Tongue (tissue), 3 donors: ENCODE measurements at places on chromosomes 3 and 15. TPM values are rescaled to one million over a fixed set of nuclear protein-coding genes. Genes with fewer than 3 reads are reported as not detected.
A peak's percentile ranks its signal among the peaks of the same experiment; 100 is the strongest.

GRCh38 chr15:85094685-85095084, 113.0 kb downstream of the PDE8A start:
- no peak for DNase-seq

DNA sequence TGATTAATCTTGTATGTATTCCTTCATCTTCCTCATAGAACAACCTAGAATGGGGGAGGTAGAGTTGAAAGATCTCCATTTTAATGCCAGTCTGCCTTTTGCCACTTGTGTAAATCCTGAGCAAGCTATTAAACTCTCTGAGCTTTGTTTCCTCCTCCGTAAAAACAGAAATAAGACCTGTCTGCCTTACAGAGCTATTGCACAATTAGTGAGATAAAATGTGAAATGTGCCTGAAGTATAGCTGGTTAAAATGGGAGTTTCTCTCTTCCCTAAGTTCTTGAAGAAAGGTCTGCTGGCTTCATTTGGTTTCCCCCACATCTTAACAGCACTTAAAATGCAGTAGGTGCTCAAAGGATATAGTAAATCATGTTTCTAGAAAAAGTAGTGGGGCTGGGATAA, 19.0 kb downstream of the ALDH1A2 start:
- no peak for DNase-seq

DNA sequence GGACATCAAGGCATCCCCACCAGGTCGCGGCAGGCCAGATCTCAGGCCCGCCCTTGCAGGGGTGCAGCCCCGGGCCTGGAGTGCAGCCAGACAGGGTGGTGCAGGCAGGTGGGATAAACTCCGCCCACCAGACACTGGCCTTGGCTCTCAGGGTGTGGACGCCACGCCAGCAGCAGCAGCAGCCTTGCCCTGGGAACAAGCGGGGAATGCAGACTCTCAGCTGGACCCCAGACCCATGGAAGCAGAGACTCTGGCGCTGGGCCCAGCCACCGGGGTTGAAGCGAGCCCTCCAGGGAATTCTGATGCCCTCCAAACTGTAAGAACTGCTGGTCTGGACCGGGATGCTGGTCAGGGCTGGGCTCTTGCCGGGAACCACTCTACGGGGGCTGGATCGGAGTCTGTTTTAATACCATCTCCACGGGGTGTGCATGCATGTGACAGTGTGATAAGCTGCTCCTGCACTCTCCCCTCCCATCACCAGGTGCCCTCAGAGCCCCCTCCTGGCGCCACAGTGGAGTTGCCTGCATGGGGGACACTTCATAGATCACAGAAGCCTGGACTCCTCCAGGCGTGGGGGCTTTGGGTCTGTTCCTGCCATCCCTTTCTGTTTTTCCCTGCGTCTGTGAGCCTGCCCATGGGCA, 142.7 kb downstream of the NSMCE3 start:
- DNase-seq = no peak

DNA sequence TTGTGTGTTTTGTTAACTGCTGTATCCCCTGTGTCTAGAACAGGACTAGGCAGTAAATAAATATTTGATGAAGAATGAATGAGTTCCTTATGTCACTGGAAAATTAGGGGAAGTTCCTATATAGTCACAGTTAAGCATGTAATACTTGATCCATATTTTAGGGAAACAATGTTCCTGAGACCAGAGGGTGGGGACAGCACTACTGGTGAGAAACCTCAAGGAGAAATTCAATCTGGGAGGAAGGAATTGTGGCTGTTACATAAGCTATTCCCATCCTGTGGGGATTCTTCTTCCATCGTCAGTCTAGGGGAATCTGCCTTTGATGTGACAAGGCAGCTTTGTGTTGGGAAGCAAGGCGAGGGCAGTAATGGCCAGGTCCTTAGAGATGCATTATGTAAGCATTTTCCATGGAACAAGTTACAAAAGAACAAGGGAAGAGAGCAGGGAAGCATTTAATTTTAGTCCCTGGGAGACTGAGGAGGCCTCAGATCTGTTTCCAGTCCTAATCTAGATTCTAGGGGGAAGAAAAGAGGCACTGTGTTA, 219.3 kb upstream of the TTC14 start:
- DNase-seq = peak; percentile 2

The FMN1 gene
- total RNA-seq = 5.3 TPM
